ENCODE measurements at places on chromosomes 6 and 20. TPM values are rescaled to one million over a fixed set of nuclear protein-coding genes. Genes with fewer than 3 reads are reported as not detected.

GRCh38 chr20:46089167-46089416 is 670 bp downstream of the NCOA5 start:
- no peaks in the 10 kb centered on the region for H3K36me3 ChIP-seq
- DNase-seq, result no peak
- peak overlapping the region; percentile 87 for H3K4me3 ChIP-seq
- H3K27me3 ChIP-seq, result no peaks in the 10 kb centered on the region
- peaks cover 33% of the 10 kb centered on the region for H3K4me1 ChIP-seq
- peak overlapping the region; percentile 99 for H3K27ac ChIP-seq

GRCh38 chr6:71468841-71469700 is 180.5 kb downstream of the OGFRL1 start:
- H3K27me3 ChIP-seq, result no peaks in the 10 kb centered on the region
- H3K4me3 ChIP-seq, result no peak overlapping the region

DNA sequence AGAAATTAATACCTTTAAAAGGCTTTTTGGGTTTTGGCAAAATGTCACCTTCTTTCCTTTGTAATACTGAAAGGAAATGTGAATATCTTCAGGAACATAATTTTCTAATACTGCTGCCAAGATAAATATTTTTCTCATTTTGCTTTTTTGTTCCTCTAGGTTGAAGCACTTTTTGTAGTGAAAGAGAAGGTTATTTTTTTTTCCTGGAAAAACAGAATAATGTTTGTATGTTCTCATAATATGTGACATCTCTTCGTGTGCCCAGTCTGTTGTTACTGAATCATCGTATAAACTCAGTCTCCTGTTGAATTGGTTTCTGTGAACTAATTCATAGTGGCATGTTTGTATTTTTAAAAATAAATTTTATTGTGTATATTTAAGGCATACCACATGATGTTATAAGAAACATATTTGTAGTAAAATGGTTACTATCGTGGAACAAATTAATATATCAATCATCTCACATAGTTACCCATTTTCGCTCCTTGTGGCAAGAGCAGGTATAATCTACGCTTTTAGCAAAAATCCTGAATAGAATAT is 74.4 kb downstream of the SH3BGRL2 start:
- no peak for DNase-seq
- no peak overlapping the region for H3K27ac ChIP-seq
- H3K27me3 ChIP-seq, result no peaks in the 10 kb centered on the region
- no peaks in the 10 kb centered on the region for H3K4me1 ChIP-seq
- H3K36me3 ChIP-seq, result no peaks in the 10 kb centered on the region

DNA sequence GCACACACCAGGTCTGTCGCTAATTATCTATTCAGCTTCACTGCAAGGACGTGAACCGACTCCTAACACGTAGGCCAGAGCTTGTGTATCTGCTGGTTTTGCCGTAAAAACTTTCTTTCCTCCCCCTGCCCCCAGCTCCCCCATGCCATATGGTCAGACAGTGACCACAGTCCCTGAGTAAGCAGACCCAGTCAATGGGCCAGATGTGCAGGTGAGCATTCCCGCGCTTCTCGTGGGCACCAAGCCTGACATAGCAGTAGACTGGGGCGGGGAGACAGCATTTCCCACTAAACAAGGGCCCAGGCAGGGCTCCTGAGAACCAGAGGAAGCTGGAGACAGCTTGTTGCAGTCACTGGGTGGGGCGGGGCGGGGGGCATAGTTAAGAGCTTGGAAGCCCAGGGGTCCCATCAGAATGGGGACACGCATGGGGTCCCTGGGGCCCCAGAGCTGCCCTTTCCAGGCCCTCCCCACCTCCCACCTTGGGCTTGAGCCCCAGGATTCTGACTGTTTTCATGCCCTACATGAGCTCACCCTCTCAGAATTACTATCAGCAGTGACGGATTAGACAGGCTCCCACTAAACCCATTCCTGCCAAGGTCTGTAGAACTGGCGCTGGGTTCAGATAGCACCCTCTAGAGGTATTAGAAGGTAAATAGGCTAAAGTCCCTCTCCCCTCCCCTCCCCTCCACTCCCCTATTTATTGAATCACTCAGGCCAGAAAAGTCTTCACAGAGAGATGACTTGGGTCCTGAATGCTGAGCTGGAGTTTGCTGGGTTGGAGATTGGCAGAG is 51.8 kb downstream of the CDH26 start:
- no peaks in the 10 kb centered on the region for H3K36me3 ChIP-seq
- H3K4me1 ChIP-seq, result no peaks in the 10 kb centered on the region
- H3K27me3 ChIP-seq, result peaks cover 16% of the 10 kb centered on the region
- H3K27ac ChIP-seq, result no peak overlapping the region
- no peak overlapping the region for H3K4me3 ChIP-seq
- peak; percentile 35 for DNase-seq

DNA sequence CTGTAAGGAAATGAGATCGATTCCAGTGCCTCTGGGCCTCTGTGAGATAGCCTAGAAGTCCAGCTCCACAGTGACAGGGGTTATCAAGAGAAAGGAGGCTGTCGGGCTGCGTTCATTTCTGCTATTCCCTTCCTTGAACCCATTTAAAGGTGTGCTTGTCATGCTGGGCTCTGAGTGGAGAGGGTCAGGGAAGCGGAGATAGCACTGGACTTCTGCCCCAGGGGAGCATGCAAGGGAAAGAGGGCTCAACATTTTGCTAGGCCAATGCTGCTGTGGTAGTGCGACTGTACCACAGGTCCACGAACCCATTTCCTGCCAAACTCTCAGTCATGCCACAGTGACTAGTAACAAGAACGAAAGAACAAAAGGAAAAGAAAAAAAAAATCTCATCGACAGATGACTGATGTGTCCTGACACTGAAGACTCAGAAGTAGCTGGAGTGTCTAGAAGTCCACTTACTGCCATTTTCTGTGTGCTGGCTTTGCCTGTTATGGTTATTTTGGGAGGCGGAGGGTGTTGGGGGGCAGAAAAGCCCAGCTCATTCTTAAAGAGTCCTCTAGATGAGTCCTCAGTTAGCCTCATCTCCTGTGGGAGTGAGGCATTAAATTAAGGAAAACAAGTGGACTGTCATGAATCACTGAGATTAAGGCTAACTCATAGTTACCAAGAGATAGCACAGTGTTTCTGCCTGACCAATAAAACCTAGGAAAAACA is 8.1 kb downstream of the NEDD9 start:
- DNase-seq, result no peak
- no peaks in the 10 kb centered on the region for H3K36me3 ChIP-seq
- H3K4me3 ChIP-seq, result no peak overlapping the region
- no peak overlapping the region for H3K27ac ChIP-seq
- peaks cover 12% of the 10 kb centered on the region for H3K4me1 ChIP-seq
- no peaks in the 10 kb centered on the region for H3K27me3 ChIP-seq

DNA sequence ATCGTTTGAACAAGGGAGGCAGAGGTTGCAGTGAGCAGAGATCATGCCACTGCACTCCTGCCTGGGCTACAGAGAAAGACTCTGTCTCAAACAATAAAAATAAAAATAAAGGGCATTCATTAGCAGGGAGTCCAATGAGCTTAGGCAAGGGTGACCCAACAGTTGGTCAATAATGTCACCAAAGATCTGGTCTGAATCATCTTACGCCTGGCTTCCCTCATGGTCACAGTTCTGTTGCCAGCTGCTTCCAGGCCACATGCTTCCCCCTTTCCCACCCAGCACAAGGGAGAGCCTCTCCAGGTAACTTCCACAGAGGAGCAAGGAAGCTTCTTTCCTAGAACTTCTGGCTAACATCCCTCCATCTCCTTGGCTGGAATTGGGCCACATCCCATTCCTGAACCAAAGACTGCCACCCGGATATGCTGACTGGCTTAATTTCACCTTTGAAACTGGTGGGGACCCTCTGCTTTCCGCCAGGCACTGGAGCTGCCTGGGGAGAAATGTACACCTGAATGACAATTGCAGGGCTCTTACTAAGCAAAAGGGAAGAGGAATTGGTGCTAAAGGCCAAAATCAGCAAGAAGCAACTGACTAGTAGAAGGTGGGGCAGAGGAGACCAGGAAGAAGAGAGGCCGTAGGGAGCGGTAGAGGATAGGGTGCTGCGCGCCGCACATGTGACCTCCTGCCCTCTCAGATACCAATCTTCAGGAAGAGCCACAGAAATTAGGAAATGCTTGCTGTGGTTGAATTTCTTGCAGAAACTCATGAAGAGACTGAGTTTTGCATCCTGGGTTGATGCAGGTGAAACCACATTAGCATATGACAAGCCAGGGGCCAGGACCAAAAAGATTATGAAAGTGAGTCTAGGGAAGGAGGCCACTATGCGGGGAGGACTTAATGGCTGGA is 8.3 kb upstream of the SCML4 start:
- H3K4me1 ChIP-seq, result no peaks in the 10 kb centered on the region
- no peak overlapping the region for H3K4me3 ChIP-seq
- H3K27ac ChIP-seq, result no peak overlapping the region

DNA sequence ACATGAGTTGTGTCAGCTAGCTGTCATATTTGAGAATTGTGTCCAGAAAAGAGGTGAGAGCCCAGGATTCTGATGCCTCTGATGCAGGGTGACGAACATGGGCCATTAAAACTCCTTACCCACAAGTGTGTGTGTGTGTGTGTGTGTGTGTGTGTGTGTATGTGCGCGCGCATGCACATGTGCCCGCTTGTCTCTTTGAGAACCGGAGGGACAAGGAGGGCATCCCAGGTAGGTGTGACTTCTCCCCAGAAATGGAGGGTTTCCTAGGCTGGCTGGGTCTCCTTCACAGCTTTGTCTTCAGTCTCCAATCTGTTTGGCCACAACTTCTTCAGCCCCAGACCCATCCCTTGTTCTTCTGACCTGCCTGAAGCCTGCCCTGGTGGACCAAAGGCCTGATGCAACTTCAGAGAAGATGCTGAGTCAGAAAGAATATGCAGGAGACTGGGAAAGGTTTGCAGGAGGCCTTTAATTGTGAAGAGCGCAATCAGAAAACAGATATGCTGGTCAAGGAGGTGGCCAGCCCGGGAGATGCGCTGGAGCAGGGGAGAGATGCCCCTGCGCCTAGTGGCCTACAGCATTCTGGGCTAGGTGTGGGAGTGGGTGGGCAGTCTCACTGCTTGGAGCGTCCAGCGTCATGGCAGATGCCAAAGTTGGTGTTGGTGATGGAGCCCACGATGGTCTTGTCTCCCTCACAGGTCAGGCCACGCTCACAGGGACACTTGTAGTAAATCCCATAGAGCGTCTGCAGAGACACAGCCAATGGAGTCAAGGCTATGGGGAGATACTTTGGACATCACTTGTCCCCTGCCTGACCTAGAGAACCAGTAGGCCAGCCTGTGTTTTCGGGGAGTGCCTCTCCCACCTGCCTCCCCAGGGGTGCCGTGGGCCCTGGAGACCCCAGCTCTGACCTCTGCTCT is 2.3 kb downstream of the CLPS start:
- H3K36me3 ChIP-seq, result no peaks in the 10 kb centered on the region
- no peak for DNase-seq
- H3K4me1 ChIP-seq, result no peaks in the 10 kb centered on the region
- no peaks in the 10 kb centered on the region for H3K27me3 ChIP-seq
- no peak overlapping the region for H3K27ac ChIP-seq

DNA sequence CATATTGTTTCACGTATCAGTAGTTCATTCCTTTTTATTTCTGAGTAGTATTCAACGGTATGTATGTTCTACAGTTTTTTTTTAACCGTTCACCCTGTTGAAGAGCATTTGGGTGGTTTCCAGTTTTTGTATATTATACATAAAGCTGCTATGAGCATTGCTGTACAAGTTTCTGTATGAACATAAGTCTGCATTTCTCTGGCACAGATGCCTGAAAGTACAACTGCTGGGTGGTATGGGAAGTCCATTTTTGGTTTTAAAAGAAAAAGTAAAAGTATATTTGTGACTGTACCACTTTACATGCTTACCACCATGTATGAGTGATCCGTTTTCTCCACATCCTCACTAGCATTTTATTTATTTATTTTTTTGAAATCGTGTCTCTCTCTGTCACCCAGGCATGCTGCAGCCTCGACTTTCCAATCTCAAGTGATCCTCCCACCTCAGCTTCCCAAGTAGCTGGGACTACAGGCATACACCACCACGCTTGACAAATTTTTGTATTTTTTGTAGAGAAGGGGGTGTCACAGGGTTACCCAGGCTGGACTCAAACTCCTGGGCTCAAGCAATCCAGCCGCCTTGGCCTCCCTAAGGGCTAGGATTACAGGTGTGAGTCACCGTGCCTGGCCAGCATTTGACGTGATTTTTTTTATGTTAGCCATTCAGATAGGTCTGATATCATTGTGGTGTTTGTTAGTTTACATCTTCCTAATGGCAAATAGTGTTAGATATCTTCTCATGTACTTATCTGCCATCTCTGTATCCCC is 11.0 kb upstream of the SIM1 start:
- no peaks in the 10 kb centered on the region for H3K36me3 ChIP-seq
- no peak overlapping the region for H3K4me3 ChIP-seq
- H3K4me1 ChIP-seq, result no peaks in the 10 kb centered on the region
- H3K27ac ChIP-seq, result no peak overlapping the region

- H3K36me3 ChIP-seq, result no peaks in the 10 kb centered on the region
- H3K4me1 ChIP-seq, result no peaks in the 10 kb centered on the region
- no peak for DNase-seq
- H3K4me3 ChIP-seq, result no peak overlapping the region
- H3K27me3 ChIP-seq, result peaks cover 12% of the 10 kb centered on the region
- H3K27ac ChIP-seq, result no peak overlapping the region
Measured at GRCh38 chr6:39758905-39759605, 33.1 kb upstream of the DAAM2 start.

DNA sequence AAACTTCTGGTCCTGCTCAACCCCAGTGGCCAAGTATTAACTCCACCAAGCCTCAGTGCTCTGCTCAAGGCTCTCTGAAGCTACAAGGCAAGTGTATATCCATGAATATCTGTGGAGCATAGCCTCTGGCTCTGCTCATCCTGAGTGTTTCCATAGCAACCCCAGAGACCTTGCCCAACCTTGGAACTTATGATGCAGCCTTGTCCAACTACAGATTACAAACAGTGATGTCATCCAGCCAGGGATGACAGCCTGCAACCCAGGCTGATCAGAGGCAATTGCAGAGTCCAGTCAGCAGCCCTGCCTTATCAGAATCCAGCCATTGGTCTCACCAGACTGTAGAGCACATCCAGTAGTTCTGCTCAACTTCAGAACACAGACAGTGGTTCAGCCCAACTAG is 65.5 kb upstream of the SPACA1 start:
- H3K27me3 ChIP-seq, result peaks cover 21% of the 10 kb centered on the region
- H3K36me3 ChIP-seq, result no peaks in the 10 kb centered on the region
- no peak overlapping the region for H3K4me3 ChIP-seq
- no peaks in the 10 kb centered on the region for H3K4me1 ChIP-seq
- no peak for DNase-seq

GRCh38 chr6:37540390-37540789 is 40.7 kb upstream of the CCDC167 start:
- H3K27me3 ChIP-seq, result peaks cover 21% of the 10 kb centered on the region
- no peaks in the 10 kb centered on the region for H3K36me3 ChIP-seq
- H3K4me1 ChIP-seq, result peaks cover 10% of the 10 kb centered on the region
- no peak overlapping the region for H3K4me3 ChIP-seq
- no peak for DNase-seq

Gene KIAA1755
- total RNA-seq, result not detected

Gene HS3ST5
- not detected for total RNA-seq

Gene OOEP
- not detected for total RNA-seq

Gene TMEM30A
- total RNA-seq, result 63.9 TPM

Gene MTO1
- total RNA-seq, result 44.1 TPM
